Fibroblast of gingiva (primary cell): ENCODE measurements at places on chromosomes 1 and 21.

DNA sequence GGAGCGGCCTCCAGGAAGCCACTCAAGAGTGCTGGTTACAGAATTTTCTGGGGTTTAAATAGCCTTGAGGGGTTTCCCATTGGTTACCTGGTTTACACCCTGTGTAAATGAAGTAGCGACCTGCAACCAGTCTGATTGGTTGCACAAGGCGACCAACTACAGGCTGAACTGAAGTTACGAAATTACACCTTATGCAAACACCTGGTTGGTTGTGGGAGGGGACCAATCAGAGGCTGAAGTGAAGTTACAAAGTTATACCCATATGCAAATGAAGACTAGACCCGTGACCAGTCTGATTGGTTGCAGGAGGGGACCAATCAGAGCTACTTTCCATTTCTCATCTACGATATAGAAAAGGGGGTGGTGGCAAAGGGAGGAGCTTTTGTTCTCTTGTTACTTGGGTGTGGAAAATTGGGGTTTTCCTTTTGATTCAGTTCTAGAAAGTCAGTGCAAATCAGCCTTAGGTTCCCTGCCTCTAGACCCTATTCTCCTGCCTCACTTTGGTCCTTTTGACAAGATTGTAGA, 22.2 kb upstream of the C1orf174 start:
- DNase-seq, result no peak

DNA sequence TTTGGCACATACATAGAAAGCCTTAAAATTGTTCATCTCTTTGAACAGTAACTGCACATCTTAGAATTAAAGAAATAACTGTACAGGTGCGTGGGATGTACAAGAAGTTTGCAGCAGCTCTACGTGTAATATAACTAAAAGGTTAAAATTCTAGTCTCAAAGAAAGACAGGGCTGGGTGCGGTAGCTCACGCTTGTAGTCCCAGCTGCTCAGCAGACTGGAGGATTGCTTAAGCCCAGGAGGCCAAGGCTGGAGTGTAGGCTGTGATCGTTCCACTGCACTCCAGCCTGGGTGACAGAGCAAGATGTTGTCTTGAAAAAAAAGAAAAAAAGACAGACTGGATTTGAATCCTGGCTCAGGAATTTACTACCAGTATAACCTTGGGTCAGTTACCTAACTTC, 13.4 kb downstream of the PARP1 start:
- DNase-seq, result no peak

GRCh38 chr1:54591127-54591756, 32.1 kb downstream of the FAM151A start:
- DNase-seq, result no peak

DNA sequence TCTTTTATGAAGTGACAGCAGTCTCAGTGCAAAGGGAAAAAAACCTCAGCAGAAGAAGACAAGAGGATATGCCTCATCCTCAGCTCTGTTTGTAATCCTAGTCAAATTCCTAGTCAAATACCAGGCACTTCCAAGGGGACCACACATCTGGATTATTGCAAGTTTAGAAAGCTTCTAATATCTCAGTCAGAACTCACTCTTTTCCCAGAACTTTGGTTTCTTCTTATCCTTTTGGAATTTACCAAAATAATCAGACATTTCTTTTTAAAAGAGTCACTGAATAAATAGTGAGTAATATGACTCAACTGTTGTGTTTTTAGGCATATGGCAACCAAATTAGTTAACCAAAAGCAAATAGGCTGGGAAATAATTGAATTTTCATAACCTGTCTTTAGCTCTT, 47.8 kb downstream of the PRRX1 start:
- DNase-seq, result peak; percentile 71

DNA sequence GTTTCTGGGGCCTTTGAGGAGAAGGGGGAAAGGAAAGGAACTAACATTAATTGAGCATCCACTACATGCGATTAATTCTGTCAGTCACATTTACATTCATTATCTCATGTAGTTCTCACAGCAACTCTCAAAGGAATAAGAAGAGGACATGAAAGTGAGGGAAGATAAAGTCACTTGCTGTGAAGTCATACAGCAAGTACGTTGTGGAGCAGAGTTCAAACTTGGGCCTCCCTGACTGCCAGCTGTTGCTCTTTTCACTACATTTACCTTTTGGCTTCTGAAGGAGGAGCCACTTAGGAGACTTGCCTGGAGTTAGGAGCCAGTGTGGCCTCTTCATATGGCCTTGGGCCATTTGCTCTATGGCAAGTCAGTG, 6.2 kb downstream of the ZNF691 start:
- no peak for DNase-seq

DNA sequence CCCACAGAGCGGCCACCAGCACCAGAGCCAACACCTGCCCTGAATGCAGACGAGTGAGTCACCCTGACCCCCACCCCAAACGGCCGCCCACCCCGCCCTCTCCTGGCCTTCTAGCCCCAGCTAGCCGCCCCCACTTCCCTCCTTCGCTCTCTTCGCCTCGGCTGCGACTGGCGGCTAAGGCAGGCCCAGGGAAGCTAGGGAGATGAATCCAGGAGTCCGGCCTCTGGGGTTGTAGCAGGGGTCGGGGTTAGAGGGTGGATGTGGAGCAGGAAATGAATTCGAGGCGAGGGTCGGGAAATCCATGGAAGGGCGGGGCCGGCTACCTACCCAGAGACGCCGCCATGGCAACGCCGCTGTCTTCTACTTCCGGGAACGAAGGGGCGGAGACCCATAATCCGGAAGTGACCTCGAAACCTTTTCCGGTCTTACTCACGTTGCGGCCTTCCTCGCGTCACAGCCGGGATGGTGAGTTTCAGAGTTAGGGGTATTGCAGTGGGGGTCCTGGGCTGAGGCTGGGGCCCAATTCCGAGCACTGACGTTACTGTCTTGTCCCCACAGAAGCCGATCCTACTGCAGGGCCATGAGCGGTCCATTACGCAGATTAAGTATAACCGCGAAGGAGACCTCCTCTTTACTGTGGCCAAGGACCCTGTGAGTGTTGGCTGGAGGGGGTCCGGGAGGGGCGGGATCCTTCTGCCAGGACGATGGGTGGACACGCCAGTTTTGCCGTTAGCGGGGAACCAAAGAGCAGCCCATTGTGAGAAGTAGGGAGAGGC, at the start of the genes EIF3I and TMEM234:
Gene EIF3I, plus strand, starts transcription at position 428 of the 776 bp plus-strand sequence. Its CDS starts 35 bp downstream, at position 463.
Gene TMEM234, minus strand, starts transcription at position 374 of the 776 bp plus-strand sequence. Its CDS starts 31 bp downstream, at position 343.
- peak; percentile 88 for DNase-seq

- DNase-seq, result no peak
Observed at GRCh38 chr1:206447792-206448191, 22.5 kb upstream of the IKBKE start.

DNA sequence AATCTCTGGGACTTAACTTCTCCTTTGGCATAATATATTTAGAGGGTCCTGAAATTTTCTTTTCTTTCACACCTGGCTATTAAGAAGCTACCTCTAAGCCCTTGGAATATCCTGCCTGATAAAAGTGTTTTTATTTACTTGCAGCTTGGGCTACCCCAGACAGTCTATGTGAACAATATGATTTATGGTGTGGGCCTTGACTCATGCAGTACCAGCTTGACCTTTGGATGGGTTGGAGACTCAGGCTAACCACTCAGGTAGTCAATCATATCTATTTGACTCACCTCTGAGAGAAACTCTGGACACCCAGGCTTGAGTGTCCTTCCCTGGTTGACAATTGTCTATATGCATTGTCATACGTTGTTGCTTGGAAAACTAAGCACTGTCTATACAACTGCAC, 13.4 kb upstream of the PGBD2 start:
- DNase-seq, result no peak

- DNase-seq, result peak; percentile 60
Observed at GRCh38 chr1:40036574-40036973, 4.0 kb upstream of the CAP1 start.

DNA sequence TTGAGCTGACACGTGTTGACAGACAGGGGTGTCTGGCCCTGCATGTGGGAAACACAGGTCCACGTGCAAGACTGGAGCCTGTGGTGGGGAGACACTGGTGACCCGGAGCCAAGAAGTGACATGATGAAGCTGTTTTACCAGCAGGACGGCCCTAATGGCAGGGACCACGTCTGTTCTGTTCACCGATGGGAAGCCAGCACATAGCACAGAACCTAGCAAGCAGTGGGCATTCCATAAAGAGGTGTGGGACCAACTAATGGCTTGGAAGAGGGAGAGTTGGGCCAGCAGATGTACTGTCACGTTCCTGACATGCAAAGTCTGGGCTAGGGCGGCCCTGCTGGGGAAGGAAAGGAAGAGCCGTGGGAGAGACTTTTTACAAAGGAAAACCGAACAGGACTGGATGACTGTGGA, 15.3 kb downstream of the NAV1 start:
- DNase-seq, result no peak

DNA sequence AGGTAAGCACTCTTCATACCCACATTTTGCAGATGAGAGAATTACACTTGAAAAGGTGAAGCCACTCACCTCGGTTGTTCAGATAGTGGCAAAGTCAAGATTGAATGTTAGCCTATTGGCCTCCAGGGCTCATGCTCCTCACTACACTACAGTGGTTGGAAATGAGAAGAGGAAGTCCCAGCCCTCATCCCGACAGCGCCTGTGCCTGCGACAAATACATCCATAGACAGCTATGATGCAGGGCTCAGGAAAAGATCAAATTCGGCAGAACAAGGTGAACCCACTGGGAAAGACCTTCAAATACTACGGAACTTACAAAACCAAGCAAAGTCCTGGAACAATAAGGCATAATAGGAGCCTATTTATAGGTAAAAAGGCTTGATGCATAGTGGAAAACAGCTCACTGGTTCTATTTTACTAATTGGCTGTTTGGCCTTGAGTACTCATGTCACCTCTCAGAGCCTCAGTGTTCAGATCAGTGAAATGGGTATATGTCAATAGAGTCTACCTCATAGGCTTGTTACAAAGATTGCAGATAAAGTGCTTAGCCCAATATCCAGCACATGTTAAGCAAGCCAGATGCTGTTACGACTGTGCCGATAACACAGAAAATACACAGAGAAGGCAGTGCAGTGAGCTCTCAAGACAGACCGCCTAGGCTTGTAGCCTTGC, 3.5 kb downstream of the SPOCD1 start:
- DNase-seq, result no peak

GRCh38 chr1:200233393-200233792, 176.4 kb downstream of the ZNF281 start:
- no peak for DNase-seq

- DNase-seq, result no peak
Observed at GRCh38 chr1:245538671-245539070, 383.9 kb downstream of the KIF26B start.

DNA sequence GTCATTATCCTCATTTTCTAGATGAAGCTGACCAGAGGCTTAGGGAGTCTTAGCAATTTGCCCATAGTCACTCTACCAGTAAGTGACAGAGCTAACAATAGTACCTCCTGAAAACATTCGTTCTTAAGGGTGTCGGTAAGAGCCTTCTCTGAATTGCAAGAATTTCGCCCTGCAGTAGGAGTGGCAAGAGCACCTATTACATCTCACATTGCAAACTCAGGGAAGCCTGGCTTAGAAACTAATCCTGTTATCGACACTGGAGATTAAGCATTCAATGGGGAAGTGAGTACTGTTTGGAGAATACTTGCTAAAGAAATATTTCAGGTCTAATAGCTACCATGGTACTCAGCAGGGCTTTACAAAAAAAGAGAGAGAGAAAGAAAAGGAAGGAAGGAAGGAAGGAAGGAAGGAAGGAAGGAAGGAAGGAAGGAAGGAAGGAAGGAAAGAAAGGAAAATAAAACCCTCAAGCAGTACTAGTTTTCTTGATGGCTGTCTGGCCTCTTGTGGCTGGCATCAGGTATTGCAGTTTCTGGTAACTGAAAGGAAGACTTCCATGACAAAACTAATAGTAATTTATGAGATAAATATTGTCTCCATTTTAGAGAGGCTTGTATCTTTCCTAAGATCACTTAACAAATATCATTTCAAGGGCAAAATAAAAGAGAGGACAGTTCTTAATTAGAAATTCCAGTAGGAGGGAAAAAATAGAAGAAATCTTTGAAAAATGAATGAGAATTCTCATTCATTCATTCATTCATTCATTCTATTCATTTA, 10.4 kb downstream of the C1orf226 start:
- peak; percentile 47 for DNase-seq

- DNase-seq, result no peak
Observed at GRCh38 chr1:162028726-162029125, 5.1 kb upstream of the OLFML2B start.

GRCh38 chr21:39189857-39190604, 6.8 kb upstream of the PSMG1 start:
- DNase-seq, result peak; percentile 28

GRCh38 chr1:145979746-145980456, 15.4 kb downstream of the POLR3GL start:
- no peak for DNase-seq

GRCh38 chr1:166119471-166119965, 47.3 kb downstream of the FAM78B start:
- no peak for DNase-seq

- DNase-seq, result no peak
Observed at GRCh38 chr1:186903374-186904136, 74.8 kb downstream of the PLA2G4A start.

GRCh38 chr1:97740891-97741290, 179.9 kb downstream of the DPYD start:
- DNase-seq, result no peak

DNA sequence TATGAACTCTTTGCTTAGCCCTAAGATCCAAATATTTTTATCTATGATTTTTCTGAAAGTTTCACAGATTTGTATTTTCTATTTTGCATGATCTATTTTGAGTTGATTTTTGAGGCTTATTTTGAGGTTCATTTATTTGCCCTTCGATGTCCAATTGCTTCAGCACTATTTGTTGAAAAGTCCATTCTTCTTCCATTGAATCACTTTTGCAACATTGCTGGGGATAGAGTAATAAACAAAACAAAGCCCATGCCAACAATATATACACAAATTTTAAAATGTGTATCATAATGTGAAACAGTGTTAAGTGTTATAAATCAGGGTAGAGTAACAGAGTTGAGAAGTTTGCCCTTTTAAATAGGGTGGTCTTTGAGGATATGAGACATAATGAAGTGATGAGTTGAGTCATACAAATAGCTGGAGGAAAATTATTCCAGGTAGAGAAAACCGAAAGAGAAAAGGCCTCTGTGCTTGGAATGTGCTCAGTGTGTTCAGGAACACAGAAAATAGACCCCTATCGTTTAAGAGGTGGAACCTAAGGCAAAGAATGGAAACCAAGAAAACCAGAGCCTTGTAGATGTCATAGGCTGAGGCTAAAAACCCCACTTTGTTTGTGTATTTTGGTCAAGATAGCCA, 172.7 kb upstream of the NR5A2 start:
- DNase-seq, result no peak

DNA sequence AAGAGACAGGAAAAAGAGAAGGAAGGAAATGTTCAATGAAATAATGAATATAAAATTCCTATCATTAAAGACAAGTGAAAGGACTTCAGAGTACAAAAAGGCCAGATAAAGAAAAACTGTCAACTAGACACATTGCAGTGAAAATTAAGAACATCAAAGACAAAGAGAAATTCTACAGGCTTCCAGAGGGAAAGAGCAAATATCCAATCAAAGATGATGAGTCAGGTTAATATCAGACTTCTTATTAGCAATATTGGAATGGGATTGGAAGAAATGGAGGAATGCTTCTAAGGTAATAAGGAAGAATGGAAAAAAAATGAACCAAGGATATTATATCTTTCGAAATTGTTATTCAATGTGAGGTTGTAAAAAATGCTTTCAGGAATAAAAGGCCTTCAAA, 7.8 kb downstream of the PLA2G2A start:
- DNase-seq, result no peak

GRCh38 chr21:14354515-14354914, 28.4 kb downstream of the HSPA13 start:
- DNase-seq, result no peak
